ENCODE measurements at places on chromosomes 6 and 20. TPM values are rescaled to one million over a fixed set of nuclear protein-coding genes. Genes with fewer than 3 reads are reported as not detected.

Gene CYP39A1
- 4.4 TPM for total RNA-seq

GRCh38 chr6:164756142-164756541, 553.3 kb downstream of the C6orf118 start:
- no peak overlapping the region for H3K4me3 ChIP-seq
- H3K27me3 ChIP-seq: no peaks in the 10 kb centered on the region
- no peaks in the 10 kb centered on the region for H3K36me3 ChIP-seq
- H3K27ac ChIP-seq: no peak overlapping the region

- no peak overlapping the region for H3K27ac ChIP-seq
- no peaks in the 10 kb centered on the region for H3K36me3 ChIP-seq
- H3K4me1 ChIP-seq: peaks cover 2% of the 10 kb centered on the region
- H3K4me3 ChIP-seq: no peak overlapping the region
Measured at GRCh38 chr20:41531518-41532275, 86.5 kb downstream of the CHD6 start.

DNA sequence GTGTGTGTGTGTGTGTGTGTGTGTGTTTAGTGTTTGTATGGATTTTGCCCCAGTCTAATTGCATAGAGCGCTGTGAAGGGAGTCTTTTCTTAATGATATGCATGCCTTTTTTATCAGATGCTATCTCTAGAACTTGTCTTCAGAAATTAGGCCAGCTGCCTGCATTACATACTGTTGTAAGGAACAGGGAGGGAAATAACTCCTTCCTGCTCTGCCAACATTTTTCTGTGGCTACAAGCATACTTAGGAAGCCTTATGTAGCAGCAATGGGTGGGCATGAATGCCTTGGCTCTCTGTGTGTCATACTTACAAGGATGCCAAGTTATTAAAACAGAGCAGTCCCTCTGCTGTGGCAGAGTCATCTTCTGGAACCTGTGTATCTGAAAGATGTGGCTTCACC, 8.0 kb upstream of the COL21A1 start:
- no peaks in the 10 kb centered on the region for H3K36me3 ChIP-seq
- no peak for DNase-seq
- no peaks in the 10 kb centered on the region for H3K27me3 ChIP-seq
- no peak overlapping the region for H3K4me3 ChIP-seq
- no peaks in the 10 kb centered on the region for H3K4me1 ChIP-seq
- H3K27ac ChIP-seq: no peak overlapping the region

GRCh38 chr20:44924541-44924940, 14.7 kb downstream of the PABPC1L start:
- DNase-seq: no peak
- no peaks in the 10 kb centered on the region for H3K4me1 ChIP-seq
- H3K4me3 ChIP-seq: no peak overlapping the region
- no peaks in the 10 kb centered on the region for H3K27me3 ChIP-seq

- DNase-seq: no peak
- H3K27ac ChIP-seq: no peak overlapping the region
- H3K27me3 ChIP-seq: peaks cover 60% of the 10 kb centered on the region
- H3K4me3 ChIP-seq: no peak overlapping the region
- no peaks in the 10 kb centered on the region for H3K4me1 ChIP-seq
Measured at GRCh38 chr6:10397756-10398445, 17.0 kb downstream of the TFAP2A start.

Gene SAYSD1
- total RNA-seq: 12.9 TPM

DNA sequence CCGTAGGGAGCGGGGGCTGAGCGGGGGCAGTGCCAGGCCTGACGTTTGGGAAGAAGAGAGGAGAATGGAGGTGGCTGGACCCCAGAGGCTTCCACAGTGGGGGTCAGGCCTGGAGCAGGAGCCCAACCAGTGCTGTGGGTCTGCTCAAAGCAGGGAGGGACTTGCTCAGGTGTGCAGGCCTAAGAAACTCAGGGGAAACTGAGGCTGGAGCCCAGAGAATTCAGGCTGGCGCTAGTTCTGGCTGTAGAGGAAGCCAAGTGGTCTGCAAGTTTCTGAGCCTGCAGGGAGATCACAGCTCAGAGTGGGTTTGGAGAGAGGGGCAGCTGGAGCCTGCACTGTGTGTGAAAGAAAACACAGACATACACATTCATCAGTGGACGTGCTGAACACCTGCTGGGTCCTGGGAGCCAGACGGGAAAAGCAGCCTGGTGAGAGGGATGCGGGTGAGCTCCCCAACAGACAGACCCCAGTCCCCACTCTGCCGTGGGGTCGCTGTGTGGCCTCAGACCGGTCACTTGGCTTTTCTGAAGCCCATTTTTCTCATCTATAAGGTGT, 17.7 kb upstream of the FOXP4 start:
- H3K27me3 ChIP-seq: no peaks in the 10 kb centered on the region
- no peak overlapping the region for H3K4me3 ChIP-seq
- H3K36me3 ChIP-seq: no peaks in the 10 kb centered on the region
- no peak for DNase-seq

DNA sequence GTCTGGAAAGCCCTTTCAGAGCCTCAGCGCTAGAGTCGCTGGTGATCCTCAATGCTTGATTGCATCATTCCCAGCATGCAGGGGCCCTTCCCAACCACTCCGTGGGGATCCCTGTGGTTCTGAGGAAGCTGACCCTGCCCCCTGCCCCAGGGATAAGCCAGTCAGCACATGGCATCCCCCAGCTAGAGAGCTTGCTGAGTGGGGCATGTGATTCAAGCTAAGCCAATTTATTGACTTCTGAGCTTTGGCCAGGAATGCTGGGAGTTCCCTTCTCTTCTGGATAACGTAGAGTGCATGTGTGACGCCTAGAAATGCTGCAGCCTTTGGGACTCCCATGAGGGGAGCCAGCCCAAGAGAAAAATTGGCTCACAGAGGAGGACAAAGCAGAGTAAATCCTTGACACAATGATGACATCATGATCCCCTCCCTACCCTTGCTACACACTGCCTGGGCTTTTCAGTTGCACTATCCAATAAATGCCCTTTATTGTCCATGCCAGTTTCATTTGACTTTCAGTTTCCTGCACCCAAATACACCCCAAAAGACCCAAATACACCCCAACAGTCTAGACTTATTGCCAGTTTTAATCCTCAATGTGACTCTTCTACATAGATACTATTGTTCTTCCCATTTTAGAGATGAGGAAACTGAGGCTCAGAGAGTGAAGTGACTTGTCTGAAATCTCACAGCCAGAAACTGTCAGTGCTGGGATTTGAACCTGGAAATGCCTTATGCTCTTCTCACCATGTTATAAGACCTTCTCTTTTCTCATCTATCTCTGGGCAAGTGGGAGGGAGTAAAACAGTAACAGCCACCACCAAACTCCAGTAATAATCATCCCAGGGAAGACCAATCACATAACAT, 34.3 kb downstream of the KCNB1 start:
- H3K36me3 ChIP-seq: no peaks in the 10 kb centered on the region
- no peaks in the 10 kb centered on the region for H3K4me1 ChIP-seq
- no peaks in the 10 kb centered on the region for H3K27me3 ChIP-seq
- no peak overlapping the region for H3K27ac ChIP-seq
- no peak overlapping the region for H3K4me3 ChIP-seq

- H3K4me1 ChIP-seq: no peaks in the 10 kb centered on the region
- no peaks in the 10 kb centered on the region for H3K36me3 ChIP-seq
- no peak overlapping the region for H3K4me3 ChIP-seq
Measured at GRCh38 chr6:136887953-136888352, 34.1 kb upstream of the SLC35D3 start.

DNA sequence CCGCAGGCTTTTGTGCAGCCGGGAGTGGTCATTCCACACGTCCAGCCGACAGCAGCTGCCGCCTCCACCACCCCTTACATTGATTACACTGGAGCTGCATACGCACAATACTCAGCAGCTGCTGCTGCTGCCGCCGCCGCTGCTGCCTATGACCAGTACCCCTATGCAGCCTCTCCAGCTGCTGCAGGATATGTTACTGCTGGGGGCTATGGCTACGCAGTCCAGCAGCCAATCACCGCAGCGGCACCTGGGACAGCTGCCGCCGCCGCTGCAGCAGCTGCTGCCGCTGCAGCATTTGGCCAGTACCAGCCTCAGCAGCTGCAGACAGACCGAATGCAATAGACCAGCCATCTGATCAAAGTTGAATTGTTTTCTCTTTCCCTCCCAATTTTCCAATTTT, 10.6 kb downstream of the RBM24 start:
- H3K36me3 ChIP-seq: no peaks in the 10 kb centered on the region
- H3K27me3 ChIP-seq: no peaks in the 10 kb centered on the region
- no peak overlapping the region for H3K4me3 ChIP-seq
- no peak overlapping the region for H3K27ac ChIP-seq
- peaks cover 7% of the 10 kb centered on the region for H3K4me1 ChIP-seq

- DNase-seq: no peak
- peaks cover 29% of the 10 kb centered on the region for H3K27me3 ChIP-seq
- H3K36me3 ChIP-seq: no peaks in the 10 kb centered on the region
- H3K4me1 ChIP-seq: no peaks in the 10 kb centered on the region
Measured at GRCh38 chr20:64098471-64099013, 8.8 kb downstream of the NPBWR2 start.

DNA sequence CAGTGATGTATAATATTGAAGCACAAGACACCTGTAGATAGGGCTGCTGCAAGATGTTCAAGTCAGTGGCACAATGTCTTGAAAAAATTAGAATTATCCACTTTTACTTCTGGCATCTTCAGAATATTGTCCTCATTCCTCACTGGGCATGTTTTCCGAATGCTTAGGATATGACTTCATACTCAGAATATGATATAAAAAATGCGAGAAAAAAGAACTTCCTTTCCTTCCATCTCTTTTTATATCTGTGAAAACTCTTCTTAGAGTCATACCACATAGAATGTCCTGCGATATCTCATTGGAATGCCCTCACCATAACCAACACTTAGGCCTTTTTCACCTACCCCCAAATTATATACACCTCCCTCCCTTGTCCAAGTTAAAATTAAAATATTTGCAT, 4.6 kb downstream of the MAS1L start:
- H3K4me1 ChIP-seq: no peaks in the 10 kb centered on the region
- DNase-seq: no peak
- H3K4me3 ChIP-seq: no peak overlapping the region
- H3K27ac ChIP-seq: no peak overlapping the region
- no peaks in the 10 kb centered on the region for H3K36me3 ChIP-seq
